WTC11 (cell line): ENCODE measurements at places on chromosomes 11 and 22.

DNA sequence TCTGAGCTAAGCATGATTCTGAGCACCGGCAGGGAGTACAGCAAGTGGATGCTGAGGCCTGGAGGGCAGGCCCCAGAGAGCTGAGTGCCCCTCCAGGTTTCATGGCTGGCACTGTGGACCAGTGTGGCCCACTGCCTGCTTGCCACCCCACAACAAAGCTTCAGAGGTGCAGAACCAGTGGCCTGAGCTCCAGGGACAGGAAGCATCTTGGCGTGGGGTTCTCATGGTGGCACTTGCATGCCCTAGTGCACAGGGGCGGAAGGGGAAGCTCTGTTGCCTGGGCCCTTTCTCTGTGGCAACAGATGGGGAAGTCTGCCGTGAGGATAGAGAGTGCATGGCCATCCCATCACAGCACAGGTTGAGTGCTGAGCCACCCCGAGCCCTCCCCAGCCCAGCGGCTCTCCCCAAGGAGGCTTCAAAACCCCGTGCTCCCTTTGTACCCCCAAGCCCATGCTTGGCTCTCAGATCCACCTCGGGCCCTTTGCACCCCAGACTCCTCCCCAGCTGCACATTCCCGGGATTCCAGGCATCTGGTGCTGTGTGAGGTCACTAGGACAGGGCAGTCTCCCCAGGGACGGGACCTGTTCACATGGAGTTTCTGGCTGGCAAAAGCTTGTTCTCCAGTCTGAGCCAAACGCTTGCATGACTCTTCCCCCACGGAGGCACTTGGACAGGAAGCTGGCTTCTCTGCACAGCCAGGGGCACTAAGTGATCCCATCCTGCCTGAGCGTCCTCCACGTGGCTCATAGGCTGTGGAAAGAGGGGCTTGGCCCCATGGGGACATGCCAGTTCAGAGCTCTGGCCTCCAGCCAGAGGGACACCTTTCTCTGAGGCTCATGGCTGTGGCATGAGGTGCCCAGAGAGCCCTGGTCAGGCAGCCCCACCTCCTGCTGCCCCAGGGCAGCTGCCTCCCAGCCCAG lies 4.2 kb downstream of the SLC25A1 start:
- DNase-seq: peak; percentile 59

- no peak for DNase-seq
Observed at GRCh38 chr22:45645150-45645525, 26.5 kb upstream of the ATXN10 start.

GRCh38 chr11:75341612-75342011 lies 9.8 kb downstream of the ARRB1 start:
- no peak for DNase-seq

DNA sequence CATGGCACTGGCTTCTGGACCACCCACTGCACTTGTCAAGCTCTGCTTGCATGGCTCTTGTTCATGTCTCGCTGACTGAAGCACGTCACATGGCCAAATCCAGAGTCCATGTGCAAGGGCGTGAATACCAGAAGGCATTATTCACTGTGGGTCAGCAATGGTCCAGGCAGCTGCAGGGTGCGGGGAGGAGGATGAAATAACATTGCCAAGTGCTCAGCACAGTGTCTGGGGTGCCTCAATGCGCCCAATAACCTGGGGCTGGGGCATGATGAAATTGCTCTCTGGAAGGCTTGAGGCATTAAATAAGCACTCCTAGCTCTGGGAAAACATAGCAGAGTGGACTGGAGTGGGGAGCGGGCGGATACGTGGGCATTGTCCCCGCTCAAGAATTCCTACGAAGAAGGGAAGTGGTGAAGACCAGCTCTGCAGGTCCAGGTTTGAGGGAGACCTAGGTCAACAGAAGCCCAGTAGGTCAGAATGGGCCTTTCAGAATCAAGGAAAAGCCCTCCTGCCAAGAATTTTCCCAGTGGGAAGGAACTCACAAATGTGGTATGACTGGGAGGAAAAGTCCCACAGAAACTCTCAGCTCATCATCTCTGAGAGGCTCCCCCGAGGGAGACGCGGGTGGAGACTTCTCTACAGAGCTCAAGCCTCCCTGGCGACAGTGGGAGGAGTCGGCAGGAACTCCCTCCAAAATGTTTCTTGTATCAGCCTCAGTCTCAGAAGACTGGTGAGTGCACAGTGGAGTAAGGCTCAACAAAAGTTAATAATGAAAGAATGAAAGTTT lies 15.3 kb upstream of the ACCSL start:
- no peak for DNase-seq
